ENCODE measurements at places on chromosomes 16 and 17. TPM values are rescaled to one million over a fixed set of nuclear protein-coding genes. Genes with fewer than 3 reads are reported as not detected.

CACNG3 gene
- total RNA-seq: not detected

P2RX1 gene
- total RNA-seq: not detected

LASP1 gene
- 399 TPM for total RNA-seq

PARD6A gene
- total RNA-seq: 1.9 TPM

TANGO6 gene
- total RNA-seq: 6.3 TPM

TSEN54 gene
- 16.0 TPM for total RNA-seq

DNAAF8 gene
- 0.68 TPM for total RNA-seq

ANKRD40CL gene
- total RNA-seq: not detected

Measured in glomerular endothelial cell (primary cell).